Caco-2 (cell line): ENCODE measurements at places on chromosomes 4 and X. TPM values are rescaled to one million over a fixed set of nuclear protein-coding genes. Genes with fewer than 3 reads are reported as not detected.

The NPNT gene
- 41.8 and 42.1 TPM in 2 replicates for total RNA-seq

GRCh38 chr4:86132468-86132867 lies 227.4 kb downstream of the MAPK10 start:
- H3K36me3 ChIP-seq: no peaks in the 10 kb centered on the region
- H3K4me3 ChIP-seq: no peak overlapping the region
- DNase-seq: no peak
- no peak overlapping the region for H3K27ac ChIP-seq

GRCh38 chr4:101972791-101973190 lies 182.3 kb downstream of the BANK1 start:
- DNase-seq: no peak
- peaks cover 19% of the 10 kb centered on the region; the same call in 1 of the 2 replicates for H3K4me1 ChIP-seq
- no peaks in the 10 kb centered on the region for H3K27me3 ChIP-seq
- H3K36me3 ChIP-seq: no peaks in the 10 kb centered on the region
- no peak overlapping the region for H3K4me3 ChIP-seq
- no peak overlapping the region for H3K27ac ChIP-seq

DNA sequence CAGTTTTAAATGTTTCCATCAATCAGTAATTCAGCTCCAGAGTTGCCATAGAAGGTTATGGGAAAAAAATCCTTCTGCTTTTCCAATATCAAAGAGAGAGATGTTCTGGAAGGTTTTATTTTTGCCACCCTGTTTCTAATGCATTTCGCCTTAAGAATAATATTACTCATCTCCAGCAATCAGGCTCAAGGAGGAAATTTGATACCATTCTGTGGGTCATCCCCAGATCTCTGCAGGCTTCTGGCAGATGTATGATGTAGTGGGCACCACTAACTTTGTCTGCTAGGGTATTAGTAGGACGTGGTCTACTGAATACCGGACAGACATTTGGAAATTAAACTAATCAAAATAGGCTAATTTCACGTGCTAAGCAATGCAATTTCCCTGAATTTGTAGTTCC lies 645.4 kb upstream of the TENM3 start:
- no peak for DNase-seq
- H3K4me3 ChIP-seq: no peak overlapping the region
- no peaks in the 10 kb centered on the region for H3K4me1 ChIP-seq
- H3K36me3 ChIP-seq: no peaks in the 10 kb centered on the region
- no peak overlapping the region for H3K27ac ChIP-seq

GRCh38 chr4:61375301-61375700 lies 175.2 kb downstream of the ADGRL3 start:
- no peak for DNase-seq
- peaks cover 8% of the 10 kb centered on the region; the same call in 1 of the 2 replicates for H3K4me1 ChIP-seq
- H3K4me3 ChIP-seq: no peak overlapping the region
- no peaks in the 10 kb centered on the region for H3K36me3 ChIP-seq
- H3K27ac ChIP-seq: no peak overlapping the region

The ADH1A gene
- not detected in 2 replicates for total RNA-seq

DNA sequence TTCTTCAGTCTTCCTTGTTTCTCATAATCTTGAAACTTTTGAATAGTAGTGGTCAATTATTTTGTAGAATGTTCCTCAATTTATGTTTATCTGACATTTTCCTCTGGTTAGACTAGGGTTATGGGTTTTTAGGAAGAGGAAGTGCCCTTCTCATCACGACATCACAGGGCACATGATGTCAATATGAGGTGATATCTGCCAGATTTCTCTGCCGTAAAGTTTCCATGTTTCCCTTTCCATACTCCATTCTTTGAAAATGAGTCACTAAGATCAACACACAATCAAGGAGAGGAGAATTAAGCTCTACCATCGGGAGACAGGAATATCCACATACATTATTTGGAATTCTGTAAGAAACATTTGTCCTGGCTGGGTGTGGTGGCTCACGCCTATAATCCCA lies 28.4 kb downstream of the RP2 start:
- peaks cover 7% of the 10 kb centered on the region for H3K4me1 ChIP-seq
- no peaks in the 10 kb centered on the region for H3K27me3 ChIP-seq
- H3K4me3 ChIP-seq: no peak overlapping the region
- H3K27ac ChIP-seq: no peak overlapping the region
- no peak for DNase-seq

DNA sequence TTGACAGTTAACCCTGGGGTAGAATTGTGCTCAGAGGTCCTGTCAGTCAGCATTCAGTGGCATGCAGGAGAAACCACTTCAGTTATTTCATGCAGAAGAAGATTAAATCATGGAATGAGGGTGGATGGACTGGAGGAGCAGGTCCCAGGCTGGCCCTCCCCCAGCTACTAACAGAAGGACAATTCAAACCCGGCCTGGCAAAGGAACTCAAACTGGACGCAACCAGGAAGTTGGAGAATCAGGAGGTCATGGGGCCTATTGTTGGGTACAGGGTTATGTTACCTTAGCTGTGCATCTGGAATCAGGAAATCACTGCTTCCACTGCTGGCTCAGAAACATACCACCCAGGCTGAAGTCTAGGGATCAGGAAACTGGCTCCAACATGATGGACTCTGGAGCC lies 121.4 kb downstream of the GPAT3 start:
- H3K27me3 ChIP-seq: no peaks in the 10 kb centered on the region
- peak; percentile 2 for DNase-seq
- H3K36me3 ChIP-seq: no peaks in the 10 kb centered on the region
- no peaks in the 10 kb centered on the region for H3K4me1 ChIP-seq
- H3K27ac ChIP-seq: no peak overlapping the region

GRCh38 chr4:137998666-137999429 lies 243.3 kb downstream of the SLC7A11 start:
- DNase-seq: no peak
- no peak overlapping the region for H3K4me3 ChIP-seq
- H3K27ac ChIP-seq: no peak overlapping the region
- no peaks in the 10 kb centered on the region for H3K36me3 ChIP-seq

The CXCL10 gene
- total RNA-seq: not detected in 2 replicates

The DCHS2 gene
- not detected in 2 replicates for total RNA-seq

The GLOD5 gene
- total RNA-seq: not detected in 2 replicates

DNA sequence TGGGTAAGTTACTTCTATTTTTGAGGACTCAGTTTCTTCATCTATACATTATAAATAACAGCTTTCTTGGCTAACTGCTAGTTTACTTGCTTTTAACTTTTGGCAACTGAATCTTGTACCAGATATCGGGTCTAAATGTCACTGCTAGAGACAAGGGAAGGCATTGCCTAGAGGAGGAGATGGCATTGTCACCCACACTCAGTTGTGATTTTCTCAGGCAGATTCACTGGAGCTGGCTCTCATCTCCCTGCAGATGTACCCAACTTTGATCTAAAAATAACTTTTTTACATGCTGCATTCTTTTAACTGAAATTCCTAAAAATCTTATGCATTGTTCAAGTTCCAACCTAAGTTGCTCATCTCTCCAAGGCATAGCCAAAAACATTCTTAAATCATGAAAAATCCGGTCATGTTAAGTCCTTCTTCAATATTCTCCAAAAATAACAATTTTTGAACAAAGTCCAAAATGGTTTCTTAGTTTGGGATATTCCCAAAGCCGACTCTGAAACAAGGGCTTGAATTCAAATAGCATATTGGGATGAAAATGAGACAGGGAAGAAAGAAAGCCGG lies 469.0 kb upstream of the BOD1L1 start:
- no peaks in the 10 kb centered on the region for H3K4me1 ChIP-seq
- no peak for DNase-seq
- no peaks in the 10 kb centered on the region; the same call in 1 of the 2 replicates for H3K27me3 ChIP-seq
- no peak overlapping the region for H3K27ac ChIP-seq
- H3K4me3 ChIP-seq: no peak overlapping the region

- no peaks in the 10 kb centered on the region for H3K4me1 ChIP-seq
- no peak overlapping the region for H3K27ac ChIP-seq
- H3K36me3 ChIP-seq: no peaks in the 10 kb centered on the region
- H3K27me3 ChIP-seq: no peaks in the 10 kb centered on the region
- no peak overlapping the region for H3K4me3 ChIP-seq
Measured at GRCh38 chr4:88952081-88952480, 104.9 kb downstream of the FAM13A start.

- no peaks in the 10 kb centered on the region for H3K27me3 ChIP-seq
- peaks cover 36% of the 10 kb centered on the region for H3K4me1 ChIP-seq
- H3K36me3 ChIP-seq: no peaks in the 10 kb centered on the region
Measured at GRCh38 chr4:38667085-38667893, 3.3 kb downstream of the KLF3 start.

The SPP1 gene
- 0.77 and 0.88 TPM in 2 replicates for total RNA-seq

DNA sequence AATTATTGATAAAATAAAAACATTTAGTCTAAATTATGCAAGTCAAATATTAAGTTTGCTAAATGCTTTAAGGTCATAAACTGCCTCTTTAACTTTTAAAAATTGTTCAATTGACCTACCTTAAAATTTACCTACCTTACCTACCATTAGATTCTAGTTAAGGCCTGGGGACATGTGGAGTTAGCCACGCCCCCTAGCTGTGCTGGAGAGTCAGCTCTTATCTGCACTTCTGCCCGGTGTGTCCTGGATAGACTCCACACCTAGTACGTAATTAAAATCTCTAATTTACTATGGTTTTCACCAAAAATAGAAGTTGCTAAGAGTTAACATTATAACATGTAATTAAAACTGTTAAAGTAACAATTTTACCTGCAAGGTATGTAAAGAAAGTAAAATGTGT lies 22.7 kb downstream of the TENM3 start:
- H3K27ac ChIP-seq: no peak overlapping the region
- H3K4me1 ChIP-seq: peaks cover 19% of the 10 kb centered on the region; the same call in 1 of the 2 replicates
- no peaks in the 10 kb centered on the region for H3K27me3 ChIP-seq
- H3K4me3 ChIP-seq: no peak overlapping the region
- peak; percentile 65 for DNase-seq

The GLUD2 gene
- 1.2 and 1.3 TPM in 2 replicates for total RNA-seq

The CXorf65 gene
- 1.5 TPM in 1 of 2 replicates, not detected in the other for total RNA-seq

The CYLC1 gene
- not detected in 2 replicates for total RNA-seq

- H3K36me3 ChIP-seq: no peaks in the 10 kb centered on the region
- DNase-seq: no peak
- no peaks in the 10 kb centered on the region for H3K27me3 ChIP-seq
- H3K27ac ChIP-seq: no peak overlapping the region
Measured at GRCh38 chrX:20481632-20482031, 214.9 kb upstream of the RPS6KA3 start.

- no peaks in the 10 kb centered on the region for H3K36me3 ChIP-seq
- H3K4me1 ChIP-seq: no peaks in the 10 kb centered on the region
- no peak overlapping the region for H3K4me3 ChIP-seq
- no peaks in the 10 kb centered on the region for H3K27me3 ChIP-seq
- DNase-seq: no peak
- H3K27ac ChIP-seq: no peak overlapping the region
Measured at GRCh38 chr4:88720451-88721428, 23.1 kb upstream of the NAP1L5 start.
